Germinal center (tissue), 1 donor: ENCODE measurements at places on chromosomes 6 and 20.

- no peak for DNase-seq
Measured at GRCh38 chr6:106977246-106977645, 2.7 kb upstream of the CD24 start.

- no peak for DNase-seq
Measured at GRCh38 chr6:44599672-44600071, 212.2 kb downstream of the CDC5L start.

GRCh38 chr20:46897328-46897880, 2.8 kb downstream of the EYA2 start:
- DNase-seq = no peak

DNA sequence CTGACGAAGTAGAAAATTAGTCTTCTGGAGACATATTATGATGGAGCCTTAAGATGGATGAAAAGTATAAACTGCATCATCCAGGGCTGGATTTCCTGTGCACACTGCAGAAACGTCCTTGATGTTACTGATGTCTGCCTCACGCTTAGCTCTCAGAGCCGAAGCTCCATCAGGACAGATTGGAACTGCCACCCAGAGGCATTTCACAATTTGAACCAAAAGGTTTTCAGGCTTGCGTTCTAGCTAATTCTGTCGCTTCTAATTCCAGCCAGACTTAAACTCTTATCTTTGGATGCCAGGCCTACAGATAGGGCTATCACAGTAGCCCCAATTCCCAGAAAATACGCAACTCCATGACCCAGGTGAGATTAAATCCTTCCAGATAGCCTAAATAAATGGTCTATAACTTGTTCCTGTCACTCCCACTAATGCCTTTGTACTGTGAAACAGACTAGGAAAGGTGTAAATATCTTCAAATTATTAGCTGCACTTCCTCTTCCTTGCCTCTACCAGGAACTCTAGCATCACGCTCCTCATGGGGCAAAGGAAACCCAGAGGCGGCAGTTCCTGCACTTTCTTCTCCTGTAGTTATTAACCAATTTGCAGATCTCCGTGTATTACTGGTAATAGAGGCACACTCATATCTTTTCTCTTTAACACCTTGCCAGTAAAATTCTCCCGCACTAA, 634.6 kb downstream of the PRKN start:
- DNase-seq = no peak

GRCh38 chr20:61287583-61288275, 35.7 kb downstream of the CDH4 start:
- DNase-seq = no peak
